SK-MEL-5 (cell line): ENCODE measurements at places on chromosomes 1 and 21.

GRCh38 chr1:172002725-172003345 lies 161.5 kb downstream of the DNM3 start:
- DNase-seq, result peak; percentile 71

DNA sequence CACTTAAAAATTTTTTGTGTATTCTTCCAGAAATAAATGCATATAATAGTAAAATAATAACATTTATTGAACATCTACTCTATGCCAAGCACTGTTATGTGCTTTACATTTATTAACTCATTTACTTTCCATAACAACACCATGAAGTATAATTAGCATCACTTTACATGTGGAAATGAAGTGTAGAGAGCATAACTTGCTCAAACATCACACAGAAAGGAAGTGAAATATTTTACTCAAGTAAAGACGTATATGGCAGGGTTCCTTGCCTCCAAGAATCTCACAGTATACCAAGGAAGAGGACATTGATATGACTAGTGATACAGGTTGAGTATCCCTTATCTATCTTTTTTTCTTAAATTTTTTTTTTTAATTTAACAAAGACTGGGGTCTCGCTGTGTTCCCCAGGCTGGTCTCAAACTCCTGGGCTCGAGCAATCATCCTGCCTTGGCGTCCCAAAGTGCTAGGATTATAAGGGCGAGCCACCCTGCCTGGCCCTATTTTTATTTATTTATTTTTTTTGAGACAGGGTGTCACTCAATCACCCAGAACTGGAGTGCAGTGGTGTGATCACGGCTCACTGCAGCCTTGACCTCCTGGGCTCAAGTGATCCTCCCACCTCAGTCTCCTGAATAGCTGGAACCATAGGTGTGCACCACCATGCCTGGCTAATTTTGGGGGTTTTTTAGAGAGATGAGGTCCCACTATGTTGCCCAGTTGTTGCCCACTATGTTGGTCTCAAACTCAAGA lies 7.7 kb upstream of the CLIC4 start:
- no peak for DNase-seq

DNA sequence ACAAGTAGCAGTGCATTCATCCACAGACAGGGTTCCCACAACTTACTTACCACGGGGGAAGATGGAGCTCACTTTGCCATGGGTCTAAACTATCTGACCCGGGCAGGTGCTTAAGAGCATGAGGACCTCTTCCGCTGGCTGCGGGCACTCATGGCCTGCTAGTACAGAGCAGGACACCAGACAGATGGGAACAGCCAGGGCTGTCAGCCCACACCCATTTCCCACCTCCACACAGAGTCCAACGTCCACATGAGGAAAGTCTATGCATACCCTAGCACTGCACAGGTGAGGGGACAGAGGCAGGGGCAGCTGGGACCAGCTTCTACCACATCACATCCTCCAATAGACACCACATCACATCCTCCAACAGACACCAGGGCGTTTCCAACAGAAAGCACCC lies 35.8 kb upstream of the PRDM15 start:
- DNase-seq, result no peak

DNA sequence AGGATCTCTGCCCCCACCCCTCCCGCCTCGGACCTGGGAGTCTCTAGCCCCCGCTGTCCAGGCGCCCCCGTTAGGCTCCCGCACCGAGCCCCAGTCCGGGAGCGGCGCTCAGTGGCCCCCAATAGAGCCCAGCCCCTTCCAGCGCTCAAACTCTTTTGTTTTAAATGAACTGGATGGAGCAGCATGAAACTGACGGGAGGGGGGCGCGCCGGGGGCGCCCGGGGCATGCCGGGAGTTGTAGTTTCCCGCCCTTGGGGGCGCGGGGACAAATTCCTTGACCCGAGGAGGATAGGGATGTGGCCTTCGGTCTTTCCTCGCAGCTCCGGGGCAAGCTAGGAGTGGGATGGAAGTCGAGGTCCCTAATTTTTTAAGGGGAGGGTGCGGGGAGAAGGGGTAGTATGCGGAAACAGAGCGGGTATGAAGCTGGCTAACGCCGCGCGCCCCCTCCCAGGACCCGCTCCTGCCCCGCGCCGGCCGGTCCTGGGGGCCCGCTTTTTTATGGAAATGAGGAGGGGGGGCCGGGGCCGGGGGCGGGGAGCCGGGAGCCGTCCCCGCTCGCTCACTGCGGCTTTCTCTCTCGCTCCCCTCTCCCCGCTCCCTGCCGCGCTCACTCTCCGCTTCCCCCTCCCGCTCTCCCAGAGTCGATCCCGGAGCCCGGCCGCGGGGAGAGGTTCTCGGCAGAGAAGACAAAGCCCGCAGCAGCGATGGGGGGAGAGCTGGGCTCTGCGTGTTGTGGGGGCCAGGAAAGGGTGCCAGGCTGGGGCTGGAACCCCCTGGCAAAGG lies at the start of gene MEX3A:
Gene MEX3A, minus strand, starts transcription at position 157 of the 783 bp plus-strand sequence. CDS start 467 bp downstream, outside the sequence.
- DNase-seq, result peak; percentile 59

- peak; percentile 31 for DNase-seq
Observed at GRCh38 chr1:162187687-162188276, 118.3 kb downstream of the NOS1AP start.

DNA sequence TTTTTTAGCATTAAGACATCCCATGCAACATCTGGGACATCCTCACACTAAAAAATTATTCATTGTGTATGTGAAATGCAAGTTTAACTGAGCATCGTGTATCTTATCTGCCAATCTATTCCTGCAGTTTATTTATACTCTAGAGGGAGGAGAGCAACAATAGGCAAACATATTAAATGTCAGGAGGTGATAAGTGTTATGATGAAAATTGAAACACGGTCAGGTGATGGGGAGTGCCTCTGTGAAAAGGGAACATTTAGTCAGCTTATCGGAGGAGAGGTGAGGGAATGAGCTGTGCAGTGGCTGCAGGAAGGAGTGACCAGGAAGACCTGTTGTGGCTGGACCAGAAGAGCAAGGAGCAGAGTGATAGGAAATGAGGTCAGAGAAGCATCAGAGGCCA lies 775 bp upstream of the EFCAB14 start:
- no peak for DNase-seq

GRCh38 chr1:207328004-207328403 lies 6.5 kb downstream of the CD55 start:
- DNase-seq, result no peak

GRCh38 chr21:15797577-15798363 lies 68.0 kb downstream of the USP25 start:
- no peak for DNase-seq

DNA sequence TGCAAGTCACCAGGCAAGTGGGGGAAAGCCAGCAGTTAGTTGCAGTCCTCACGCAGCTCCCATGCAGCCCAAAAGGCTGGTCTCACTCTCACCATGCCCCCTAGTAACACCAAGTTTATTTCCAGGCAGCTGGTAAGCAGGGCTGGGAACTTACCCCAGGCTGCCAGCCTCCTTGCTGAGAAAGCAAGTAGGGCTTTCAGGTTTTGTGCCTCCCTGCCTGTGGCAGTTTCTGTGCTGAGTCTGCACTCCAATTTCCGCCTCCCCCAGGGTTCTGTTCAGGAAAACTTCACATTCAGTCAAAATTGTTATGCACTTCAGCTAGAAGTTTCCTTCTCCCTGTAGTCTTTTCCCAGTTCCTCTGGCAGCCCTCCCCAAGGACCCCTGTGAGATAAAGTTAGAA lies 102.0 kb upstream of the SGIP1 start:
- DNase-seq, result no peak
